ENCODE measurements at places on chromosomes 4 and X. TPM values are rescaled to one million over a fixed set of nuclear protein-coding genes. Genes with fewer than 3 reads are reported as not detected.

DNA sequence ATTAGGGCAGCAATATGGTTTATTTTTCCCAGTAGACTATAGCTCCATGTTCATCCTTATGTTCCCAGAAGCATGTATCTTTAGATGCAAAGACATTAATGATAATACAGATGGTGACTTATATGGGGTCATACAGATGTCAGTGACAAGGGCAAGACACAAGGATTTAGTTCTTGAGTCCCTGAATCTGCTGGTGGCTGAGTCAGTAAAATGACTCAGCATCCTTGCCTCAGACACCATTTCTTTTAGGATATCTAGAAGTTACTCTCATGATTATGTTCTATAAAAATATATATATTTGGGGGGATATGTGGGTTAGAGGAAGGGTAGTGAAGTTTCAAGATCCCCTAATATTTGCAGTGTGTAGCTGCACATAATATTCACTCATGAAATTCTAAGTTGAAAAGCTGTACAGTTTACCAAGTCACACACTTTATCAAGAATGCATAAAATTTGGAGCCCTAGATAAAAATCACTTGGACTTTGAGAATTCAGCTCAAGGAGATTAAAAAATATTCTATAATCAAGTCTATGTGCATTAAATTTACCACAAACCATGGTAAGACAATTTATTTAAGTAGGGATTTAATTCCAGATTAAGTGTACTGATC is 101.9 kb downstream of the LNX1 start:
- no peak for DNase-seq

GRCh38 chrX:73561801-73562200 is 1.2 kb upstream of the CHIC1 start:
- DNase-seq, result no peak

DNA sequence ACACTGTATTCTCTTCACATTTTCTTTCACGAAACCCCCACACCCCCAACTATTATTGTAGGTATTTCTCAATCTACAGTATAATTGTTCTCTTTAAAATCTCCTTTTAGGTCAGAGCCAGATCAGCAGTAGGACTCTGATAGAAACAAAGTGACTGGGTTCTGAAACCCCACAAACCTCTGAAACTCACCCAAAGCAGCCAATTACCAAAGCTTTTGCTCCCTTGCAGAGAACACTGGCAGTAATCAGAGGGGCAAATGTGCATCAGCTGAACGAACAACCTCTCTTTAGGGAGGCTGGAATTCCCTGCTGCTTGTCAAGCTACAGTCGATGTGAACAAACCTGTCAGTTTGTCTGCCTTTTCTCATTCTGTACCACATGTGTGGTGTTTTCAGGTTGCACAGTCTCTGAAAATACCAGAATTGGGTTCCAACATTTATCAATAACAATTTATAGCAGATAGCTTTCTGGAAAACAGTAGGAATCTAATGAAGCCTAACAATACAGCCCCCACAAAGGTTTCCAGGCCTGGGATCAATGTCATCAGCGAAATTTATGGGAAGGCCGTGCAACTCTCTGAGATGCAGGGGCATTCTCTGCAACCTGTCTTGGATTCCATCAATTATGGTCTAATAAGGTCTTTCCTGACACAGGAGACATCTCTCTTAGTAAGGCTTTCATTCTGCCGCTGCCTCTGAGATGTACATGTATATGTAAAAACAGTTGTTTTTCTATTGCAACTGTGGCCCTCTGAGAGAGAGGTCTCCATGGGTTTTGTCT is 395.9 kb downstream of the GPAT3 start:
- DNase-seq, result no peak

GRCh38 chrX:31237189-31237588 is 165.3 kb upstream of the FTHL17 start:
- no peak for DNase-seq

- no peak for DNase-seq
Observed at GRCh38 chr4:38453253-38453881, 210.6 kb upstream of the KLF3 start.

DNA sequence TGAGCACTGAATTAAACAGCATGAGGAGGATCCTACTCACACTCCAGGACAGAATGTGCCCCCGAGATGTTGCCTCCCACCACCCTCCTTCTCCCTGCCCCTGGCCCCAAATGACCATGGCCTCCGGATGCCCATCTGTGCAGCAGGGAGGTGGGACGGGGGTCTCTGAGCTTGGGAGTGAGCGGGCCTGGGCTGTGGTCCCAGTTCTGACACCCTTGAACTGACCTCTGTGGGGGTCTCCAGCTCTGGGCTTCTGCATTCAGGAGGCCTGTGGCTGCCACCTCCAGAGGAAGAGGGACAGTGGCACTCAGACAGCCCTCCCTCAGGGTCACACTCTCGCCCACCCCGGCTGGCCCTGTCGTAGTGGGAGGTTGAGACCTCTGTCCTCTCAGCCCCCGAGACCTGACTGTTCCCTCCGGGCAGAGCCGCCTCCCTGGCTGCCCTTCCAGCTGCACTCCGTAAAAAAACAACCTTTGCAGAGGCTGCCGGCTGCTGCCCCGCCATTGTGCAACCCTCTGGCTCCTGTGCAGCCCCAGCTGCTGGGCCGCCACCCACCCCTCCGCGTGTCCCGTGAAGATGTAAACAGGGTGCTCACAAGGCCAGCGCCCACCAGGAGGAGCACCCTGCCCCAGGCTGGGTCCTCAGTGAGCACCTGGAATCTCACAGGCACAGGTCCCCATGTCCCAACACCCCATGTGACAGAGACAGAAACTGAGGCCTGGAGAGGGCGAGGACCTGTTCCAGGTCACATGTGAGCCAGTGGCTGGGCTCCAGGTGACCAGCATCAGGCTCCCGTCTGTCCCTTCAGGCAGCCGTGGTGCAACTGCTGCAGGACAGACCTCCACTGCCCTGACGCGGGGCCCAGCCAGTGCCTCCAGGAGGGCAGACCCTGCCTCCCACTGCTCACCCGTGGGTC is 39.6 kb downstream of the HTRA3 start:
- DNase-seq, result peak; percentile 68

DNA sequence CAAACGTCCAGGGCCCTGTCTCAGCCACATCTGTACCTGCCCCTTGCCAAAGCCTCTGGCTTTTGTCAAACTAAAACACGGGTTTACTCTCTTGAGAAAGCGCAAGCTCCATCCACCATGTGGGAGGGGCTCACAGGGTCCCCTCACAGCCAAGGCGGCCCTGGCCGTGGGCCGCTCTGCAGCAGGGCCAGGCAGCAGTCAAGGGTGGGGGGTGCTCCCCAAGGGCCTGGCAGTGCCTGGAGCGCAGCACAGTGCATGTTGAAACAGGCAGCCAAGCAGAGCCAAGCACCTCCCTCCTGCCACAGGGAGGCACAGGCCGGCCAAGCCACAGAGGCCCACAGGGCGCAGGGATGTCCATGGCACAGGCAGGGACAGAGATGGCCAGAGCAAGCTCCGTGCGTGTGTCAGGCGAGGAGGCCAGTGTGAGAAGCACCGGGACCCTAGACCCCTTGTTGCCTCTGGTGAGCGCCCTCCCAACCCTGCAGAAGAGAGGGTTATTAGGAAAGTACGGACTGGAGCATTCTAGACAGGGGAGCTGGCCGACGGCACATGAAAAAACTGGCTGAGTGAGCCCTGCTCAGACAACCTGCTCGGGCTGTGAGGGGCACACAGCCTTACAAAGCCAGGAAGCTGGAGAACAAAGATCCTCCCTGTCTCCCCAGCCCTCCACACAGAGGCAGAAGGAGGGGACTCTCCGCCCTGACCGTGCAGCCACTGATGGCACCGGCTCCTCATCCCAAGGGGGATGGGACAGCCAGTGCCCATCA is 39.0 kb downstream of the FAM53A start:
- peak; percentile 28 for DNase-seq

GRCh38 chr4:1367230-1367935 is 20.4 kb downstream of the UVSSA start:
- DNase-seq, result no peak

- DNase-seq, result no peak
Observed at GRCh38 chr4:109701566-109702410, 1.5 kb downstream of the CASP6 start.

GRCh38 chr4:52750819-52751486 is at the start of gene ERVMER34-1:
Gene ERVMER34-1 (minus strand): TSS chr4:52751425. CDS start chr4:52745520, 5,905 bp downstream.
- DNase-seq, result peak; percentile 19

Gene S100P
- total RNA-seq, result 0.26 TPM

Gene EDA
- total RNA-seq, result 13.5 TPM

Gene CWH43
- total RNA-seq, result 0.29 TPM

Gene NAA11
- 0.14 TPM for total RNA-seq
